ENCODE measurements at places on chromosomes 6 and 20.

DNA sequence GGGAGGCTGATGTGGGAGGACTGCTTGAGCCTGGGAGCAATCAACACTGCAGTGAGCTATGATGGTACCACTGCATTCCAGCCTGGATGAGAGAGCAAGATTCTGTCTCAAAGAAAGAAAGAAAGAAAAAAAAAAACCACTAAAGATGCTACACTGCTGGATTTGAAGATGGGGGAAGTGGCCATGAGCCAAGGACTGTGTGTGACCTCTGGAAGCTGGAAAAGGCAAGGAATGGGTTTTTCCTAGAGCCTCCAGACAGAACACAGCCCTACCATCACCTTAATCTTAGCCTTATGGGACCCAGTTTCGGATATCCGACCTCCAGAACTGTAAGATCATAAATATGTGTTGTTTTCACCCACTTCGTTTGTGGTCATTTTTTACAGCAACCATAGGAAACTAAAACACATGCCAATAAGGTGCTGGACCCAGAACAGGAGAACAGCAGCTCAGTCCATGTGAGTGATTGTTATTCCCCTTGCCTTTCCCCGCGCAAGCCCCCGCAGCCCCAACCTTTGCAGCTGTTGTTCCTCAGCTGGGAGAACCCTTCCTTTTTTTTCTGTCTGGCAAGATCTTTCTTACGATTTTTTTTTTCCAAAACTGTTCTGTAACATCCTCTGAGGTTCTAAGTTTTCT is 11.1 kb upstream of the VAPB start:
- DNase-seq, result no peak

- peak; percentile 58 for DNase-seq
These were observed 92.9 kb upstream of the SHLD1 start for GRCh38 chr20:5657190-5657875.

DNA sequence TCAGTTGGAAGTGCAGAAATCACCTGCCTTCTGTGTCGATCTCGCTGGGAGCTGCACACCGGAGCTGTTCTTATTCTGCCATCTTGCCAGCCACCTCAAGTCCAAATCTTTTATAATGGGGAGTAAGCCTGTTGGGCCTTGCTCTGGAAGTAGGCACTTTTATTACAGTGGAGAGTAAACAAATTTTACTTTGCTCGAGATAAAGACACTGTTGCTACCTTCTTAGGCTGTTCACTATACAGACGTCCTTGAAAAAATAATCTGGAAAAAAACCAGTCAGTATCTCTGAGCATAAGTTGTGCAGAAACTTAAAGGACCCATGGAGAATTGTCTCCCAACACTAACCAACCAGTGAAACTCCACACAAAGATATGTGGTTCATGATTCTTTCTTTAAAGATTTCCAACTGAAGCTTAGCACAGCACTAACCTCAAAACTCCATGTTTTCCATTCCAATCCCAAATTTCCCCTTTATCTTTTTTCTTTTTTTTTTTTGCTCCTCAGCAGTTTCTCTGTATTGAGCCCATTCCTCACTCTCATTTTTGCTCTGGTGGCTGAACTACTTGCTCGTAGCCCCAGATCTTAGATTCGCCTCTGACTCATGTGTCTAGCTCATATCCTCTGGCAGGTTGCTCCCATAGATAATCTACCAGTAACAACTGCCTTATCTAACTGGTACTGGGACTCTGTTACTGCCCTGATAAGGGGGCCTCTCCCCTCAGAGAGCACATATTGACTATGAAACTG is 34.3 kb upstream of the COL9A1 start:
- DNase-seq, result no peak

DNA sequence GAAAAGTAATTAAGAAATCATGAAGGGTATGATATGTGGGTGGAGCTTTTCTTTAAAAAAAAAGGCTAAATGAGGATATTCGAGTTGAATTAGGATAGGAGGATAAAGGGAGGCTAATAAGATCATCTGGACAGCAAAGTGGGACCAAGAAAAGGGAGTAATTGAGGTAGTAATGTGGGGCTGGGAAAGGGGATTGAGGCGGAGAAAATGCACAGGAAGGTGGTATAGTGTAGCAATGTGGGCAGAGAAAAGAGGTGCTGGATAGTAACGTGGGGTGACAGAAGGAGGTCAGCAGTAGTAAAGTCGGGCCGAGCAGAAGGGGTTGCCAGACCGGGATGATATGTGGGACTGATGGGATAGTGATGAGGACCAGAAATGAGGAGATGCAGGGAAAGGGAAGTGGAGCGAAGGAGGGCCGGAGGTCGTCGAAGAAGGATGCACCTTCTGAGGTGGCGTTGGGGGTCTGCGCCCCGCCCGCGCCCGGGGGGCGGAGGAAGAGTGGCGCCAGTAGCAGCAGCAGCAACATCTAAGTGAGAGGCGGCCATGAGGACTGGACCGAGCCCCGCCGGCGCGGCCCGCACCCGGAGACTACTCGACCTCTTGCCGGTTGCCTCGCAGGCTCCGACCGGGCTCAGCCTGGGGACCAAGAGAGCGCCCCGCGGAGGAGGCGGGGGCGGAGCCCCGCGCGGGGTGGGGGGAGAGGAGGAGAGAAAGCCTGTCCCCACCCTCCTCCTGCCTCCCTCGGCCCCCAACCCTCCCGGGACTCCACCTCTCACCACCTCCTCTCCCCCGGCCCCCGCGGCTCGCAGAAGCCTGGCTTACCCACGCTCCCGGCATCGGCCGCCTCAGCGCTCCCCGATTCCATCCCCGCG is 887 bp downstream of the GABBR1 start:
- DNase-seq, result peak; percentile 69

DNA sequence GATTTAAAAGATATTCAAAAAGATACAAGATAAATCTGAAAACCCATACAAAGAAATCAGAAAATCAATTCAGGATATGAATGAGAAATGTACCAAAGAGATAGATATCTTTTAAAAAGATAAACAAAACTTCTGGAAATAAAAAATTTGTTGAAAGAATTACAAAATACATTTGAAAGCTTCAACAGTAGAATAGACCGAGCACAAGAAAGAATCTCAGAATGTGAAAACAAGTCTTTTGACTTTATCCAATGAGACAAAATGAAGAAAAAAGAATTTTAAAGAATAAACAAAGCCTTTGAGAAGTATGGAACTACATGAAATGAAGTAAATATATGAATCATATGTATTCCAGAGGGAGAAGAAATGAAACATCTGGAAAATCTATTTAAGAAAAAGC is 1011.0 kb downstream of the EYS start:
- no peak for DNase-seq

DNA sequence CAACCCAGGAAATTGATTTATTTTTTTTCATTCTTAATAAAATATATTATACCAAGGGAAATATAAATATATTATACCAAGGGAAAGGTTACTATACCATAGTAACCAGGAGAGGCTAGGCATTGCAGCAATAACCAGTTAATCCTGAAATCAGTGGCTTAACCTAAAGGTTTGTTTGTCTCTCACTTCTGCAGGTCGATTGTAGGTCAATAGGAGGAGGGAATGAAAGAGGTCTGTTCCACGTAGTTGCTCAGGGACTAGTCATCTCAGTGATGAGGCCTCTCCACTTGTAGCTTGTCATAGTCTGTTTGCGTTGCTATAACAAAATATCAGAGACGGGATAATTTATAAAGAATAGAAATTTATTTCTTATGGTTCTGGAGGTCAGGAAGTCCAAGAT is 168.0 kb downstream of the GJA1 start:
- no peak for DNase-seq

GRCh38 chr6:105091140-105091829 is 88.5 kb downstream of the POPDC3 start:
- DNase-seq, result no peak

GRCh38 chr6:162533009-162533400 is 194.6 kb downstream of the PRKN start:
- no peak for DNase-seq

DNA sequence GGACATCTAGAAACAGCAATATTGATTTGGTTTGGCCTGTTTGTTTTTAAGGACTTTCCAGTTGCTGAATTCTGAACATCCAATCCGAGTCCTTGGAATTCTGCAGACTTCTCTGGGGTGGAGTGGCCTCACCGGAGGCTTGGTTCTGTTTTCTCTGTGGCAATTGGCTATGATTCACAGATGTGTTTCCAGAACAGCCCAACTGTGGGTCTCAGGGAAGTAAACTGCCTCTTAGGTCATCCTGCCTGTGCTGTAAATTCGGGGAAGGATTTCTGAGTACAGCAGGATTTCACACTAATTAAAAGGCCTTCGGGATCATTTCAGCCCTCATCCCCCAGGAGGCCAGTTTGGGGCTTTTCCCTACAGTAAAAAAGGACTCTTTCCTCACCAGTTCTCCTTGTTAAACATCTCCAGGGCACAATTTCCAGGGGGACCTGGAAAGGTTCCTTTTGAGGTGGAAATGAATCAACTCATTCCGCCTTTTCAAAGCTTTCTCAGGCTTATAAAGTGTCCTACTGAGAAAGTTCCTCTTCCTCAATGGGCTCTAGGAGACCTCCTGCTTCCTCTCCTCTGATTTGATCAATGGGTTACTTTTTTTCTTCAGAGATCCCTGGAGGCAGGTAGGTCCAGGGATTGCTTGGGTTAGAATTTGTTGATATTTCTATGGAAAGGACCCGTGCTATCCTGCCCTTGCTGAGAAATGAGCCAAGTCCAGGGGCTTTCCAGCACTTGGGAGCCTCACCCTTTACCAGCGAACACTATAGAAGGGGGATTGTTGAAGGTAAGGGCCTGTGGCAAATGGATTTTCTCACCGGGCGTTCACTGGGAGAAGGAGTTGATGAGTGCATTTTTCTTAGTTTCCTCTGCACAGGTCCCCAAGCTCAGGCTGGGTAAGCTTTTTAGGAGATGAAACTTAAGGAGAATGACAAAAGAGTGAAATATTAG is 114.6 kb downstream of the CLIC5 start:
- no peak for DNase-seq

- no peak for DNase-seq
These were observed 639 bp upstream of the PPIL1 start for GRCh38 chr6:36875250-36875633.

- DNase-seq, result no peak
These were observed 23.9 kb downstream of the ZMYND8 start for GRCh38 chr20:47332381-47333206.

DNA sequence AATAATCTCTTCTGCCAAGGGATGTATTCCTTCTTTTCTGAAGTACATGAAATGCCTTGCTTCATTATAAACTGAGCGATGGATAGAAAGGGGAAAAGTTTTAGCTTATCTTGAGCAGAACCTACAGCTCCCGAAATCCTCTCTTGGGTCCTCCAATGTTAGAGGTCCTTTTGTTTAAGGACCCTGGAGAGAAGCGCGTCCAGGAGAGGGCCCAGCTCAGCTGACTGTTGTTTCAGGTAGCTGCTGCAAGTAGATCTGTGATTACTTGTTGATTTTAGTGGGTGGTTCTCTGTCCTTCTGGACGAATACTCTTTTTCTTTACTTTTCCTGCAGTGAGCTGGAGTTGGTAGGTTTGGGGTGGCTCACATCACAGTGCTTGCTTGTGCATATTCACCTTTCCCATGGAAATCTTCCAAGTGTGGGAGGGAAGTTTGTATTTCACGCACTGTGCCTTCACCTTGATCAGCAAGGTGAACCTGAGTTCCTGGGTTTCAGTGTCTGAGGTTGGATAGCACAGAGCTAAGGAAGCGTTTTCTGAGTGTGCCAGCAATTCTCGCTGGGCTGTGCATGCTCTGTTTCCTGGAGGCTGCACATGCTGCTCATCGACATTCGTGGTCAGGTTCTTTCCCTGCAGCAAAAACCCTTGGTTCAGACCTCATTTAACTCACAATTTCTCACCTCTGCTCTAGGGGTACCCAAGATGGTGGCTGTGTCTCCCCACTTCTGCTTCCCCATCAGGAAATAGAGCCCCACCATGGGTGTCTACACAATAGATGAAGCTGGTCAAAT is 176.3 kb downstream of the JARID2 start:
- no peak for DNase-seq

GRCh38 chr6:36054956-36055355 is 27.3 kb downstream of the MAPK14 start:
- no peak for DNase-seq

DNA sequence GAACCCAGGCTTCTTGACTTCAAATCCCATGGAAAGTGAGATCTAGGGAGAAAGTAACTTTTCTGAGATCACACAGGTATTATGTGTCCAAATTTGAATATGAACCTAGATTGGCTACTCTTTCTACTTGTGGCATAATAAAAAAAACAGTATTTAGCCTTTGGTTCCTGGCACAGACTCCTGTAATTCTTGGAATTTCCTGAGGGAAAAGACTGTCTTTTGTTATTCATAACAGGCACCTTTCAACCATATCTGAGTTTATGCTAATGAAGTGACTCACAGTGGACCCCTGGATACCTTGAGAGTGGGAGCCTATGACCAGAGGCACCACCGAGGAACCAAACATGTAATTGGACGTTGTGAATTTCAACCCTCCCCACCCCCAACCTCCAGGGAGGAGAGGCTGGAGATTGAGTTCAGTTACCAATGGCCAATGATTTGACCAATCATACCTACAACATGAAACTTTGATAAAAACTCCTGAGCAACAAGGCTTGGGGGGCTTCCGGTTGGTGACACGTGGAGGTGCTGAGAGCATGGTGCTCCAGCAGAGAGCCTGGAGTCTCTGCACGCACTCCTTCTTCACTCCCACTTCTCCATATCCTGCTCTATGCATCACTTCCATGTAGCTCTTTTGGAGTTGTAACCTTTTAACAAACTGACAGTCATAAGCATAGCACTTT is 48.8 kb downstream of the LAMA4 start:
- DNase-seq, result no peak

- no peak for DNase-seq
These were observed 61.4 kb upstream of the MYL9 start for GRCh38 chr20:36479938-36480337.

DNA sequence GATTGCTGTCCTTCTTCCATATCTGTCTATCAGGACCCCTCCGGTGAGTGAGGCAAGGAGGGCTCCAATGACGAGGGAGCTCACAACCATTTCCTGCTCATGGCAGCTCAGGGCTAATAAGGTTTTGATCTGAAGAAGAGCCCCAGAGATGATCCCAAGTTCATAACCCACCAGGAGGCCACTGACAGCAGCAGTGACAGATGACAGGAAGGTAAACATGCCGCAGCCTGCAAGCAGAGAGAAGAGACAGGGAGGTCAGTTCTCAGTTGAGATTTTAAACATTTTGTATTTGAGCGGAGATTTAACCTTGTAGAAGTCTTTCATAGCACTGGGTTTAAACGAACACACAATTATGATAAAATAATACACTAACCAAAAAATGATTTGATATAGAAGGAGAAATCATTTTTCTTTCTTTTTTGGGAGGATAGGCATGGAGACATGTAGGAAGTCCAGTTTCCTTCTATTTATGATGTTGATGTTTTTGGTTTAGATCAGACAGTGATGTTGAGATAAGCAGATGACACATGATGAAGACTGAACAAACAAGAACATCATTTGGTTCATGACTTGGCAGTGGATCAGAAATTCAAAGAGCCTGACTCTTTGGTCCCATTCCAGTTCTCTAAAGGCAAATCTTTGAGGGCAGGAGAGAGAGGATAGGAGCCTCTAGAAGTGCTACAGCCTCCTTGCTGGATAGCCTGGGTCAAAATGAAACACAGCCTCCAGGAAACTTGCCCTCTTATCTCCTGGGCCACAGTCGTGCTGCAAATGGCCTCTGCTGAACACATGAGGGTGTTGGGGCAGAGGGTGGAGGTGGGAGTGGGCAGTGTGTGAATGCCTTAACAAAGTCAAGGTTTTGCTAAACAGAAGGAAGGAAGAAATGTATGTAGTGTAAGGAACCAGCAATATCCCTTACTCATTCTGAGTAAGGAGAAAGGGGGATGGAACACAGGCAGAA is 22.6 kb downstream of the SLC2A12 start:
- no peak for DNase-seq

- no peak for DNase-seq
These were observed 45.1 kb downstream of the PTK7 start for GRCh38 chr6:43120944-43121913.

- no peak for DNase-seq
These were observed 8.5 kb upstream of the TBXT start for GRCh38 chr6:166176106-166176505.

GRCh38 chr6:19175023-19175422 is 662.1 kb upstream of the ID4 start:
- no peak for DNase-seq

All from Ammon's horn (tissue), 1 donor.